Glomerular endothelial cell (primary cell): ENCODE measurements at places on chromosomes 2 and 18.

GRCh38 chr2:151968770-151969470 lies 129.9 kb downstream of the CACNB4 start:
- DNase-seq: no peak

DNA sequence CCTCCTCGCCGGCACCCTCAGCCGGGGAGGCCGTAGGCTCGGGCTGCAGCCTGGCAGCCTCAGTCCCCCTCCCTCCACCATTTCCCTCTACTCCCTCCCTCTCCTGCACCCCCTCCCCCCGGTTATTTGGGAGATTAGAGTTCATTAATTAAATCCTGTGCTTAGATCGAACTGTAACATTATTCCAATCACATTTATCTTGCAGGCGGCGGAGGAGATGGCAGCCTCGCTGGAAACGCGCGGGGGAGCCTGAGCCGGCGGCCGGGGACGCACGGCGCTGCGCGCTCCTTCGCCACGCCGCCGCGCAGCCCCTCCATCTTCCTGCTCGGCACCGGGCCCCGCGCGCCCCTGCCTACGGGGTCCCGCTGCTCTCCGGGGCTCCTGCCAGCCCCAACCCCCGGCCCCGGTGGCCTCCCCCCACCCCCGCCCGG lies at the start of gene ST8SIA3:
Gene ST8SIA3, plus strand, starts transcription at position 287 of the 431 bp plus-strand sequence. CDS start 290 bp downstream, outside the sequence.
- no peak for DNase-seq

DNA sequence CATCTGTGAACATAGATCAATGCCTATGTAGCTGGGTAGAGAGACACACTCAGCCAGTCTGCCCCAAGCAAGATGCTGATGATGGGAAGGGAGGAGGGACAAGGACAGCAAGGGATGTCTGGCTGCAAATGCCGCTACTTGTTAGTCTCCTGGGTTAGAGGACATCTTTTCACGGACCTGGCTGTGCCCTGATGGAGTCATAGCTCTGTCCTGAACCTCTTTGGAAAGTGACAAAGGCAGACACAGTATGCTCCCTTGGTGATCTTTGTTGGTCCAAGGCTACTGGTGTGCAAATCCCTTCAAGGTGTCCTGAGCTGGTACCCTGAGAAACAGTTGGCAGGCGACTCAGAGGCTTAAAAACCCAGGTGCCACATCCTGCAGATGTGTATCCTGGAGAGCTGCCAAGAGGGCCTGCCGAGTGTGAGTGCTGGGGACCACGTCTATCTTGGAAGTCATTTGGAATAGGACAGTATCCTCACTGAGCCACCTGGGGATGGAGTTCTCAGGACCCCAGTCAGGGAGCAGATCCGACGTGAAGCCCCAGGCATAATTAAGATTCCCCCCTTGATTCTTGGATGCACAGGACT lies 10.8 kb downstream of the FOSL2 start:
- no peak for DNase-seq

- DNase-seq: no peak
Measured at GRCh38 chr2:96239745-96240264, 26.0 kb downstream of the TMEM127 start.

DNA sequence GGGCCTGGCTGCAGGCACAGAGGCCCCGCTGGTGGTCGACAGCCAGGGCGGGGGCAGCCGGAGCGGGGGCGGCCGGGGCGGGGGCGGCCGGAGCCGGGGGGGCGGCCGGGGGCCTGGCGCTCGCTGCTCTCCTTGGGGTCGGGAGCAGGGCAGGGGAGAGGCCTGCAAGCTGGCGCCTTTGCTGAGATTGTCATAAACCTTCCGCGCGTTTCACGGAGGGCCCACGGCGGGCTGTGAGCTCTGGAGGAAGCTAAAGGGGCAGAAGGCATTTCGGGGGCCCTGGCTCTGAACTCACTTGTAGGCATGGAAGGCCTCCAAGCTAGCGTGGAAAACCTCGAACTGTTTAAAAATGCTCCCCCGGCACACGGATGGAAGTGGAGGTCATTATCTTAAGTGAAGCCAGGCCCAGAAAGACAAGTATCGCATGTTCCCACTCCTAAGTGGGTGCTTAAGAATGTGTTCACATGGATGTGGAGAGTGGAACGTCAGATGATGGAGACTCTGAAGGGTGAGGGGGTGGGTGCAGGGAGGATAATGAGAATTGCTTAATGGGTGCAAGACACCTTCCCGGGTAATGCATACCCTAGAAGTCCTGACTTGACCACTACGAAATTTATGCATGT lies 629 bp downstream of the PRELID3A start:
- DNase-seq: no peak
